ENCODE measurements at places on chromosomes 6 and 20.
A peak's percentile ranks its signal among the peaks of the same experiment; 100 is the strongest.

- DNase-seq, result no peak
These were observed 4.8 kb downstream of the SLC32A1 start for GRCh38 chr20:38728911-38729642.

DNA sequence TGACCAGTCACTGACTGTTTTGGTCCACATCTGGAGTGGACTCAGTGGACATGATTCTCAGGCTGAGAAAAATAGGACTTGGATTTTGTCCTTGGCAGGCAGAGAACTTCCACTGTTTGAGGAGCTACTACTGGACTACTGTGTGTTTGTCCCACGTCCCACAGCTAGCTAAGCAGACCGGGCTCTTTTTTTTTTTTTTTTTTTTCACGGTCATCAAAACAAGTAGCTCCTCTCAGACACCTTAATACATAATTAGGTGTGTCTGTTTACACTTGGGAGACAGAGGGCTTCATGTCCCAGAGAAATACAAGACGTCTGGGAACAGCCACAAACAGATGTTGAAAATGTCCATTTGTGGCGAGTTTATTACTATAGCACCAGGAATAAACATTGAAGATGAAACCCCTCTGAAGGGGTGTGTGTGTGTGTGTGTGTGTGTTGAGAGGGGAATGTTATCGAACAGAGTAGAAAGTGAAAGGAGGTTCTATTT lies 155.0 kb upstream of the SUPT3H start:
- no peak for DNase-seq

DNA sequence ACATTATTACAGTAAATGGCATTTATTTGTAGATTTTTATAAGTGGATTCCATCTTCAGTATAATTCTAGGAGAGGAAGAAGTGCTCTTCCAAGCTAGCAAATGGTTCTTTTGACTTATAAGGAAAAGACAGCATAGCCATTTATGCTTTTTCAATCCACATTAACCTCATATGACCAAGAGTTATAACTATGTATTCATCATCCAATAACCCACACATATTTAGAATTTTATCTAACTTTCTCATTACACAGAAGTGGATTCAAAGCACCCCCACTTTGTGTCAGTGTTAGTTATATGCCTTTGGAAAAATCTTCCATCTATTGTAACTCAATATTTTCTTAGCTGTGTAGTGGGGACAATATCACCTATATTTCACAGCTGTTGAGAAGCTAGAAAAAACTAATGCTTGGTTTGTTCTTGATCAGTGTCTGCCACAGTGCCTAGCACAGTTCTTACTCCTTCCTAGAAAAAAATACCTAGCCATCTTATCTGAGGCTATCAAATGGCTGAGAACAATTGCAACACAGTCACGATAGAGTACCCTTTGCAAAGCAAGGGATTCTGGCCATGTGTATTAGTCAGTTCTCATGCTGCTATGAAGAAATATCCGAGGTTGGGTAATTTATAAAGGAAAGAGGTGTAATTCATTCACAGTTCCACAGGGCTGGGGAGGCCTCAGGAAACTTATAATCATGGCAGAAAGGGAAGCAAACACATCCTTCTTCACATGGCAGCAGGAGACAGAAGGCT lies 986.3 kb downstream of the TFAP2A start:
- no peak for DNase-seq

GRCh38 chr6:54970337-54970736 lies 123.8 kb downstream of the FAM83B start:
- no peak for DNase-seq

GRCh38 chr6:24064106-24064505 lies 61.9 kb upstream of the NRSN1 start:
- DNase-seq, result peak; percentile 39

Measured in mucosa of descending colon (tissue), 3 donors.